ENCODE measurements at places on chromosomes 6 and 20. TPM values are rescaled to one million over a fixed set of nuclear protein-coding genes. Genes with fewer than 3 reads are reported as not detected.

DNA sequence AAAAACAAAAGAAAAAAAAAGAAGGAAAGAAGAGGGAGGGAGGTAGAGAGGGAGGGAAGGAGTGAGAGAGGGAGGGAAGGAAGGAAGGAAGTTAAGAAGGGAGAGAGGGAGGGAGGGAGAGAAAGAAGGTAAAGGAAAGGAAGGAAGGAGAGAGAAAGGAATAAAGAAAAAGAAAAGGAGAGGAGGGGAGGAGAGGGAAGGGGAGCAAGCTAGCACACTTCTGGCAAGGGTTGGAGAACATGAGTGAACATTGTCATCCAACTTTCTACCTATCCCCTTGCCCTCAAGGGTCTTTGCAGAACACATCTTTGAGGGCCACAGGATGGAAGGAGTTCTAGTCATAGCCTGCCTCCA lies 34.1 kb upstream of the IL17A start:
- no peak overlapping the region for H3K4me3 ChIP-seq
- H3K27ac ChIP-seq, result no peak overlapping the region
- no peaks in the 10 kb centered on the region for H3K27me3 ChIP-seq
- DNase-seq, result no peak
- H3K4me1 ChIP-seq, result no peaks in the 10 kb centered on the region

- H3K4me1 ChIP-seq, result peaks cover 8% of the 10 kb centered on the region
- no peak overlapping the region for H3K27ac ChIP-seq
- no peaks in the 10 kb centered on the region for H3K36me3 ChIP-seq
- no peak for DNase-seq
- no peak overlapping the region for H3K4me3 ChIP-seq
These were observed 19.5 kb upstream of the RSPH4A start for GRCh38 chr6:116596815-116597214.

- no peaks in the 10 kb centered on the region for H3K36me3 ChIP-seq
- H3K27me3 ChIP-seq, result no peaks in the 10 kb centered on the region
- H3K4me3 ChIP-seq, result no peak overlapping the region
- H3K4me1 ChIP-seq, result no peaks in the 10 kb centered on the region
- no peak for DNase-seq
- no peak overlapping the region for H3K27ac ChIP-seq
These were observed 7.4 kb downstream of the CYP39A1 start for GRCh38 chr6:46645265-46645664.

DNA sequence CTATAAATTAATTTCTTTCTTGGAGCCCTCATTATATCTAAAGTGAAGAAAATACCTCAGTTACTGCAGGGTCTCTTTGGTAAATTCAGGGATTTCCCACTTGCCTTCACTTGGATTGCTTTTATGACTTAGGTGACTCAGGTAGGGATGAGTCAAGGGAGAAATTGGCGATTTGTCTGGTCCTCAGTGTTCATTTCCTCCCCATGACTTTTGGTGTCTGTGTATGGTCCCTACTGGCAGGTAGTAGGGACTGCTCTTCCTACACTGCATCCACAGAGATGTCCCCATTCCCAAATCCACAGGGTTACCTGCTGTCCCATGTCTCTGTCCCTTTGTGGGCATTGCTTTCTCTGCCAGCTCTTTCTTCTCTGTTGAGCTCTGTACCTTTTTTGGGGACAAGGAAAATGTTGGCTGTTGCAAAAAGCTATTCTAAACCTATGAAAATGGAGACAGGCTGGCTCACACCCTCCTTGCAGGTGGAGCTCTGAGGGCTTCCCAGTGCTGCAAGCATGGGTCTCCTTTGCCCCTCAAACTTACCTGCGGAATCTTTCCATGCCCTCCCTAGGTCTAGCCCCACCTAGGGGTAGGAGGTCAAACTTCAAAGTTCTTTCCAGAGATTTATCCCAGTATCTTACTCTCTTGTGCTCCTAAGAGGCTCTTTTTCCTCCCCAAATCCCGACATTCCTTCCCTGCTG lies 211.9 kb downstream of the ZNF217 start:
- no peaks in the 10 kb centered on the region for H3K36me3 ChIP-seq
- DNase-seq, result no peak
- H3K27ac ChIP-seq, result no peak overlapping the region
- H3K4me1 ChIP-seq, result peaks cover 4% of the 10 kb centered on the region

- no peaks in the 10 kb centered on the region for H3K36me3 ChIP-seq
- H3K27ac ChIP-seq, result no peak overlapping the region
- no peaks in the 10 kb centered on the region for H3K4me1 ChIP-seq
These were observed 277.0 kb upstream of the TBX18 start for GRCh38 chr6:85041376-85041775.

DNA sequence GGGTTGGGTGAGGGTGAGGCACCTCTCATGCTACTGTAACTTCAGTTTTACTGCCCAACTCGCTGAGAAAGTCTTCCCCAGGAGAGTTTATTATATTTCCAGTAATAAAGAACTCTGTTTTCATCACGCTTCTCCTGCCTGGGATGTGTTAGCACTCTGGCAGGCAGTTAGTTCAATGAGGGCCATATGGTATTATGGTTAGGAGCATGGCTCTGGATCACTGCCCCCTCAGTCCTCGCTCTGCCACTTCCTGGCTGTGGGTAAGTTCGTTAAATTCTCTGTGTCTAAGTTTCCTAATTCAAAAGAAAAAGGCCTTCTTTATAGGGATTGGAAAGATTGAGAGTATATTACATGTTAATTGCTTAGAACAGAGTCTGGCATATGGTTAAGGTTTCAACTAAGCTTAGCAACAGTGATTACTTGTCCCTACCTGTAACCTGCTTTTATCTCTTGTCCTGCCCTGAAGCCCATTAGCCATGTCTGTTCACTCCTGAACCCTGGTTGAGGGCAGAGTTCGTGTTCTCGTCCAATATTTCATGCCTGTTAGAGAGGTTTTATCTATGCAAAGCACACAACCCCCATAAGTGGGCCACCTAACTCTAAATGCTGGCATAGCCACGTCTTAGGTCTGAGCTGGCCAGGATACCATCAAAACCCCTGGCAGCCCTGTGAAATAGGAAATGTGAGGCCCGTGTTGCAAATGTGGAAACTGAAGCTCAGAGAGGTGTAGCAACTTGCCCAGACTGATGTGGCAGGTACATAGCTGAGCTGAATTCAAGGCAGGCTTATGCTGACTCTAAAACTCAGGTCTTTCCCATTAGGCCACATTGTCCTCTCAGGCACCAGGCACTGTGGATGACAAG lies 342.5 kb upstream of the JARID2 start:
- H3K27me3 ChIP-seq, result no peaks in the 10 kb centered on the region
- DNase-seq, result no peak
- no peaks in the 10 kb centered on the region for H3K4me1 ChIP-seq
- no peak overlapping the region for H3K4me3 ChIP-seq
- H3K27ac ChIP-seq, result no peak overlapping the region

- H3K4me1 ChIP-seq, result no peaks in the 10 kb centered on the region
- no peaks in the 10 kb centered on the region for H3K36me3 ChIP-seq
- H3K4me3 ChIP-seq, result no peak overlapping the region
- H3K27me3 ChIP-seq, result no peaks in the 10 kb centered on the region
These were observed 286.4 kb downstream of the HACE1 start for GRCh38 chr6:104573350-104573749.

- H3K27ac ChIP-seq, result no peak overlapping the region
- DNase-seq, result peak; percentile 30
- peaks cover 9% of the 10 kb centered on the region for H3K27me3 ChIP-seq
- no peaks in the 10 kb centered on the region for H3K36me3 ChIP-seq
- no peak overlapping the region for H3K4me3 ChIP-seq
These were observed 52.1 kb downstream of the BMP2 start for GRCh38 chr20:6819599-6819998.

HTR1E gene
- not detected for total RNA-seq

LHFPL5 gene
- 5.6 TPM for total RNA-seq

ADAT2 gene
- total RNA-seq, result 7.8 TPM

FAM83D gene
- not detected for total RNA-seq

All from body of pancreas (tissue), 4 donors.